ENCODE measurements at places on chromosomes 1 and 21.

DNA sequence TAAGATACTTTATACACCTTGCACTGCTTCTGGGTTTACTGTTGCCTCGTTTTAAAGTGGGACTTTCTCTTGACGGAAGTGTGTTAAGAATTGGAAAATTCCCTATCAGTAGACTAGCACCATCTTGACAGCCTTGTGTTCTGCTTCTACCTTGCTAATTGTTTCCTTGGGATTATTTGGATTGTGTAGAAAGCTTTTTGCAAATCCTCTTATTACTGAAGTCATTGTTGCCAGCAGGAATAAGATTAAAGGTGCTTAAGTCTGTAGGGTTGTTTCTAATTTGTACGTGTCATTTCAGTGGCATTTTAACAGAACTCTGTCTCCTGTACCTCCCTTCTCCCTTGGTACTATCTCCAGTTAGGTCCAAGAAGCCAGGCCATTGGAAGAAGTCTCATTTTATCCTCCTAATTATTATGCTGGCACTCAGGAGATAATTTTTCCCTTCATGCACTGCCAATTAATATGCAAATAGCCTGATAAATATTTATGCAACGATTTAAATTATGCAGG is 107.7 kb downstream of the POU2F1 start:
- no peak for DNase-seq

- no peak for DNase-seq
These were observed 11.9 kb downstream of the EXTL2 start for GRCh38 chr1:100882698-100883097.

DNA sequence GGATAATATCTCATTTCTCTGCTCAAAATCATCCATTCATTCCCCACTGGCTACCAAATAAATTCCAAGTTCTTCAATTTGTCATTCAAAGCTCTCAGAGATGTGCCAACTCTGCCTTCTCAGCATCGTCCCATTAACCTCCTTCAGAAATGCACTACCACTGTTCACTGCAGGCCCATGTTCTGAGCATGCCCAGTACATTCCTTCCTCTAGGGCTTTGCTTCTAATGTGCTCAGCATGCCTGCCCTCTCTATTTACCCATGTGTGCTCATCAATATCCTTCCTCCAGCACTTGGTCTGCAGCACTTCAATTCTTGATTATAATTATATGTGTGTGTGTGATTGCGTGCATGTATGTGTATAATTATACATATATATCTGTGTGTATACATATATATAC is 36.1 kb upstream of the RGS8 start:
- no peak for DNase-seq

DNA sequence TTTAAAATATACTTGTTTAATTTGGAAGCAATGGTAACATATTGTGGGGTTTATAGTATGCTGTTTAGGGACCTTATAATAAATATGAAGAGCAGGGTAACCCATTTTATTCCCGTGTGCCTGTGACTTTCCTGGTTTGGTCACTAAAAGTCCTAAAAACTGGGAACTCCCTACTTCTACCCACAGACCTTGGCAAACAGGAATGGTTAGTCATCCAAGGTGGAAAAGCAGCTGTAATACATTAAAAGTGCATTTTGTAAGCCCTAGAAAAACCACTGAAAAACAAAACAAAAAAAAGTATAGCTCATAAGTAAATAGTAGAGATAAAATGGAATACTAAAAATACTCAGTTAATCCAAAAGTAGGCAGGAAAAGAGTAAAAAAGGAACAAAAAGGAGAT is 538.9 kb downstream of the LMO4 start:
- DNase-seq: no peak

DNA sequence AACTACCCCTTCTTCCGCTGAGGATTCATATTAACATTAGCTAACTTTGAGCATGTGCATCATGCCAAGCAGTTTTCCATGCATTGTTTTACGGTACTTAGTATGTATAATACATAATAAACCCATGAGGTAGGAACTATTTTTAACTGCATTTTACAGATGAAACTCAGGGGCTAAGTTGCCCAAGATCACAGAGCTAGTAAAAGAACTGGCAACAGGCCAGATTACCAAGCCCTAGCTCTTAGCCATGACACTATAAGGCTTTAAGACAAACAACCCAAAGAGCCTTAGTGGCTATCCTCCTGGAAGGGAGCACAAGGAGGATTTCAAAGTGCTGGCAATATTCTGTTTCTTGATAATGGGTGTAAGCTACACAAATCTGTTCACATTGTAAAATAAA is 6.1 kb downstream of the AK2 start:
- DNase-seq: peak; percentile 28

DNA sequence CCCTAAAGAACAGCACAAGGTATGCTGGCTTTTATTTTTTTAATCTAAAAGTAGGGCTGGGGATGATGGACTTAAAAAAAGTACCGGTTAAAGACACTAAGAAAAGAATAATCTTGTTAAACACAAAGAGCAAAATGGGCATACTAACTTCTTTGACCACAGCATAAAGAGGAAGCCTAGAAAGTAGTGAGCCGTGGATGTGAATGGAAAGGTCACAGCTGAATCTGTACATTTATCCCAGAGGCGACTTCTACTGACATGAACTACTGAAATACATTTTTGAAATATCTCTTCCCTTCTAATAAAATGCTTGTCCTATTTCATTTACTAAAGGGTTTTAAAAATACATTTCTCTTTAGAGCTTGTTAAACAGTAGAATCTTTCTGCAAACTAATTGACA is 140.7 kb downstream of the SLC45A1 start:
- no peak for DNase-seq

DNA sequence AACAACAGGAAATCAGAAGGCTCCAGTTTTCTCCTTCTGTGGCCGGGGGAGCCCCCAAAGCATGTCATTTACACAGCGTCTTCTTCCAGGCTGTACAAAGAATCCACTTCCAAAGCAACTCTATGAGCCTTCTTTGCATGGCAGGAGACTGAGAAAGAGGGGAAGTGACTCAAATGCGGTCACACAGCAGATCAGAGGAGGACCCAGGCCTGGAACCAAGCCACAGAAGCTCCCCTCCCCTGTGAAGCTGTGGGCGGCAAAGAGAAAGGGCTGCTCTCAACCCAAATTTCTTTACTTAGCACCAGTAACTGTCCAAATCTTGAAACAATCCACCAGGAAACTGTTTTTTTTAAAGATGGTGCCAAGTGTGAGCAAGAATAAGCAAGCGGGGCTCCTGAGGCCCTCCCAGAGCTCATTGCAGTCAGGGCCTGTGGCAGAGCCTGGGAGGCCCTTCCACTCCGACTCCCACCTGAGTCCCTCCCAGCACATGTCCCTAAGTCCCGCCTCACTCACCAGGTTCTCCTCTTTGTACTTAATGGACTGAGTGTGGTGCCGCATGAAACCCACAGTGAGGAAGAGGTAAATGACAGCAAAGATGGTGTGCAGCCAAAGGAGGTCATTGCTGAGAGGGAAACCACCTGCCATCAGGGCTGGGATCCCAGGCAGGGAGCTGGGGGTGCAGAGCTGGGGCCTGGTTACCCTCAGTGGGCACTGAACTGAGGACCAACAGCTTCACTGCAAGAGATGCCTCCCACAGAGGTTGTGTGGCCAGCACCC is 15.9 kb downstream of the TMEM63A start:
- DNase-seq: peak; percentile 73

DNA sequence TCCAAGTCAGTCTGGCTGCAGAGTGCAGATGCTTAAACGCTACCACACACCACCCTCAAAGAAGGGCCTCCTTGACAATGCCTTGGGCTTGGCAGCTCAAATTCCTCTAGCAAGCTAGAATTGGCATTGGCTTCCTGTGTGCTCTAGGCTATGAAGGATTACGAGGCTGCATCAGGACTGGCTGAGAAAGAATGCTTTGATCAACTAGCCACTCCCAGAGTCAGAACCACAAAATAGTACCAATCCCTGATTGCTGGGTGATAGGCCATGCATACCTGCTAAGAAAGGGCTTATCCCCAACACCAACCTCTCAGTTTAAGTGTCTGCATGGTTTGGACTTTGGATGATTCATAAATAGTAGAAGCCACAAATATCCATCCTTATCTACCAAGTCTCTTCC is 504.9 kb downstream of the OMA1 start:
- no peak for DNase-seq

DNA sequence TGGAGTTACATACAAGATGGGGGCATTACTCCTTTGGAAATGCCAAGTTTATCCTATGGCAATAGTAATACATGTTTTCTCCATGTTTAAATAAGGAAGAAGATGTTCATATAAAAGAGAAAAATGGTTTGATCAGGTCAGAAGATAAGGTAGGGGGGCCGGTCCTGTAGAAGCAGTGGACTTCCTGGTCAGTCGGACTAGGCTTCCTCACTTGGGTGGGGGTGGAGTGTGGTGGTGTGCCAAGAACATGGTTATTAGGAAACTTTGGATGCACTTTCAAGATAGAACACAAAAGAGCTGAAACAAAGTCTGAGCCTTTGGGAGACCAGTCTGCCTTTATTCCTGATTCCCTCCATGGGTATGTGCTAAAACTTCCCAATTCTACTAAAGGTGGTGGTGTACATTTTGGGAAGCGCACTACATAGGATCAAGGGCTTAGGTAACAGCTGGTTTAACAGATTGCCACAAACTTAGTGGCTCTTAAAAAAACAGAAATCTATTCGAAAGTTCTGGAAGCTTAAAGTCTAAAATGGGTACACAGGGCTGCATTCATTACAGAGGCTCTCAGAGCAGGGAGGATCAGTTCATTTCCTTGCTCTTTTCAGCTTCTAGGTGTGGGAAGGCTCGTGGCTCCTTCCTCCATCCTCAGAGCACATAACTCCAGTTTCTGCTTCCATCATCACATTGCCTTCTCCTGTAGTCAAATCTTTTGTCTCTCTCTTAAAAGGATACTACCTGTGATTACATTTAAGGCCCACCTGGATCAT is 64.6 kb downstream of the KDM1A start:
- DNase-seq: no peak

DNA sequence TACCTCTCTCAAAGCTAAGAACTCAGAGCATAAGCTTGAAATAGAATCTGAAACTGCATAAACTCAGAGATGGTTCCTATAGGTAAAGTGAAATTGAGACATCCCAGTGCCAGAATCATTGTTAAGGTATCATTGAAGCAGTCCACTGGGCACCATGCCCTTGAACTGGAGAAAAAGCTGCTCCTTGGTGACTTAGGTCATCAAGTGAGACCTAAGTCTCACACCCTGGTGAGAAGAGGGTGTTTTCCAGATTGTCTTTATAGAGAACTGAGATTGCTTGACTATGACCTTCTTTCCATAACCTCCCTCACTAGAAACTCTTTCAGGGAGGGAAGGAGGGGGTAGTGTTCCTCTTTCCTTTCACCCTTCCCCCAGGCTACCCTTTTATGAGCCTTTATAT is 9.4 kb upstream of the ATP6V1G3 start:
- no peak for DNase-seq

- DNase-seq: no peak
These were observed 99.2 kb upstream of the ACTL8 start for GRCh38 chr1:17655922-17656321.

GRCh38 chr1:163842571-163842970 is 520.8 kb downstream of the NUF2 start:
- DNase-seq: no peak

GRCh38 chr1:199979071-199979470 is 48.4 kb upstream of the NR5A2 start:
- no peak for DNase-seq

GRCh38 chr1:183349201-183349711 is 68.9 kb downstream of the NMNAT2 start:
- peak; percentile 44 for DNase-seq

Data from fibroblast of skin of right biceps (primary cell).